Myocyte (in vitro differentiated cells): ENCODE measurements at places on chromosomes 4 and X. TPM values are rescaled to one million over a fixed set of nuclear protein-coding genes. Genes with fewer than 3 reads are reported as not detected.

- DNase-seq: no peak
Observed at GRCh38 chrX:110944751-110945675, 149.4 kb upstream of the CHRDL1 start.

DNA sequence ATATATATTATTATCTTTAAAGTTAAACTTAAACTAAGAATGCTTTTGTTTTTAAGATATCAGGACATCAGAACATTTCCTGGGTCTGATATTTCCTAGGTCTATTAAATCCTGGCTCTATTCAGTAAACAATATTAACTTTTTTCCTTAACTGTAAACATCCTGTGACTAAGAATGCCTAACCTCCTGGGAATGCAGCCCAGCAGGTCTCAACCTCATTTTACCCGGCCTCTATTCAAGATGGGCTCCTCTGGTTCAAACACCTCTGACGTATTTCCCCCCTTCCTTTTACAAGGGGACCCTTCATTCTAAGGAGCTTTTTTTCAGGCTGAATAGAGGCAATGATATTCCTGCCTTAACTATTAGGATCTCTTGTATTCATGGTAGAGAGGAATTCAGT lies 35.8 kb upstream of the DYNLT3 start:
- DNase-seq: no peak

DNA sequence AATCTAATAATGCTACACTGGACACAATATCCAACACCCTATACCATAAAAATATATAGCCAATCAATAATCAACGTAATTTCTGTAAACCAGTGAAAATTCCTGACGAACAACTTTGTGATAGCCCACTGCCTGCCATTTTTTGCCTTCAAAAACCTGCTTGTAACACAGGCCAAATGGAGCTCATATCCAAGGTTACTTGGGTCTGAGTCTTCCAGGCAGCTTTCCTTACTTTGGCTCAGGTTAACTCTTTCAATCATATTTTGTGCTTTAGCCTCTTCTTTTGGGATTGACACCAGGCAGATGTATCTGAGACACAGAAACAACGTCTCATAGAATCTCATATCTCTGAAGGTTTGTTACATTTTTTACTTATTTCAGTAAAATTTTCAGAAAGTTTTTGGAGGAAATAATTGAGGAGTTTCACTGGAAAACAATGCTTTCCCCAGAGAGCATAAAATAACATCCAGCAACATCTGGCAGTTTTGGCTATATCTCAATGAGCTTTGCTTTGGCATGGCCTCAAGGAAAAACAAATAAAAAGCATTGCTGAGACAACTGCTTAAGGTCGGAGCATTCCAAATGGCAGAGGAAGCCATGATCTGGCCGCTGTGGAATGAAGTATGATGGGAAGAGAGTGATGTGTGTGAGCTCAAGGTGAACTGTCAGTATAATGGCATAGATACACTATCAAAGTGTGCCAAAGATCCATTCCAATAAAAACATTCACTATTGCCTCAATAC lies 162.9 kb upstream of the SPIN4 start:
- peak; percentile 70 for DNase-seq

- no peak for DNase-seq
Observed at GRCh38 chr4:171279131-171279530, 534.1 kb upstream of the GALNTL6 start.

DNA sequence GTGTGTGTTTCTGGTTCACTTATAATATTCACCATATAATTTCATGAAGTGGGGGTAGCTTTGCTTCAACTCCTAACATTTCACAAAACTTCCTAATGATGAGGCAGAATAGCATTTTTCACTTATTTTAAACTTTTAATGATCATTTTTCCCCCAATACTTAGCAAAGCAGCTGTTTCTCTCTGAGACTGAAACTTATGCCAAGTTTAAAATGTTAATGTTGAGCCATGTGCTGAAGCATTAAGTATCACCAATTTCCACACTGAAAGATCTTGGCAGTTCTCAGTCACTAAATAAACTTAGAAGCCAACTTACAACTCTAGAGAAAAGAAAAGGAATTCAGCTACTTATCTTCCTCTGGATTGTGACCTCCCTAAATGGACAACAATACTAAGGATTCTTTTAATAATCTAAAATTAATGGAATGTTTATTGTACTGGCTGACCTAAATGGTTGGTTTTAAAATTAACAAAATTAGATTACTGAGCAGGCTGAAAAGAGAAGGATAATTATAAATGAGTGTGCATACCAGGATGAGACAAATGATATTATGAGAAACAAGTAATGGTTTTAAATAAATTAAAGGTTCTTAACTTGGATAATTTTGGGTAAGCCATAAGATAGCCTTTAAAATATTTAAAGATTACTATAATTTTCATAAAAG lies 1429.4 kb upstream of the ADGRL3 start:
- no peak for DNase-seq

GRCh38 chr4:19134685-19135084 lies 1113.1 kb upstream of the LCORL start:
- no peak for DNase-seq

GRCh38 chr4:27007507-27007906 lies 146.9 kb downstream of the STIM2 start:
- no peak for DNase-seq

- no peak for DNase-seq
Observed at GRCh38 chr4:54554339-54554990, 103.3 kb upstream of the KIT start.

- no peak for DNase-seq
Observed at GRCh38 chrX:114675365-114675764, 91.5 kb downstream of the HTR2C start.

- DNase-seq: peak; percentile 90
Observed at GRCh38 chr4:118732591-118733330, 47.6 kb downstream of the METTL14 start.

DNA sequence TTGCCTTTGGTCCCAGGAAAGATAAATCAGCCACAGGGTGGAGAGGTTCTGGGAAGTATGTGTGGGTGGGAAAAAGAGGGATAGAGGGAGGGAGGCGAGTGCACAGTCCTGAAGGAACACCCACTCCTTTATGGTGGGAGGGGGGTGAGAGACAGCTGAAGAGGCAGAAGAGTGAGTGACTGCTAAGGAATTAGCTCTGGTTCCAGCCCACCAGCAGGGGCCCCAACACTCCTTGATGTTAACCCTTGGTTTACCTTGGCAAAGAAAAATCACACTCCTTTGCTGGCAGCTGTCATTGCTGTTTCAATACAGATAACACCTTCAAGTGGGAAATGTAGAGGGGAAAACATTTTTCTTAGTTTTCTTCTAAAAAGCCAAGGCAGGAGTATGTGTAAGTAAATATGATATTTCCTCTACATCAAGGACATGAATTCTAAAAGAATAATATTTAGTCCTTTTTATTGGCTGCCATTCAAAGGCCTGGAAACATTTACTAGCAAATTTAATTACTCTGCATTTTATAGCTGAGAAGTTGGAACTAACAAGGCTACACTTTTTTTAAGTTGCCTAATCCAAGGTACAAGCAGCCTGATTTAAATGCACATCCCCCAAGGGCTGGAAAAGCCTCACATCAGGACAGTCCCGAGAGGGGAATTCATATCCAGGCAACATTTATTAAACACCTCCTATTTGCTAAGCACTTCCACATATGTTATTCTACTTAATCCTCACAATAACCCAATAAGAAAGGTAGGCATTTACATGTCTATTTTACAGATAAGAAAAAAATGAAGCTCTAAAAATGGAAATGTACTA lies 81.7 kb downstream of the HS6ST2 start:
- no peak for DNase-seq

GRCh38 chr4:37225778-37226177 lies 18.8 kb upstream of the NWD2 start:
- no peak for DNase-seq

DNA sequence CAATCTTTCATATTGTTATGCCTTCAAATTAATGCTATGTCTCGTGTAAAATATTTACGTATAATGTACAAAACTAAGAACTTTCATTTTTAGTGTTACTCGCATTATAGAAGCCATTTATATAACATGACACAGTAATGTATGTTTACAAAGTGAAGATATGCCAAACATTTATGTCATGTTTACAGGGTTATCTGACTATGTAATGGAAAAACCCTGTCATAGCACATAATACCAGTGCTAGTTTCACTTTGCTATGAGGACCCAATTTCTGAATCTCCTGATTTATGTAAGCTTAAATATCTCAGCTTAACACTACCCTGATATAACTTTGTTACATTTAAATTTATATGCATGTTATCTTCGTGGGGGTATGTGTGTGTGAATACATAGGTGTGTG lies 233.1 kb downstream of the FAT4 start:
- no peak for DNase-seq

GRCh38 chr4:93834249-93835066 lies 5.9 kb downstream of the ATOH1 start:
- no peak for DNase-seq

- DNase-seq: peak; percentile 35
Observed at GRCh38 chrX:21885568-21885967, 29.8 kb downstream of the YY2 start.

GRCh38 chrX:117987373-117987772 lies 129.2 kb downstream of the KLHL13 start:
- DNase-seq: no peak

- no peak for DNase-seq
Observed at GRCh38 chr4:888029-888428, 44.1 kb downstream of the GAK start.

DNA sequence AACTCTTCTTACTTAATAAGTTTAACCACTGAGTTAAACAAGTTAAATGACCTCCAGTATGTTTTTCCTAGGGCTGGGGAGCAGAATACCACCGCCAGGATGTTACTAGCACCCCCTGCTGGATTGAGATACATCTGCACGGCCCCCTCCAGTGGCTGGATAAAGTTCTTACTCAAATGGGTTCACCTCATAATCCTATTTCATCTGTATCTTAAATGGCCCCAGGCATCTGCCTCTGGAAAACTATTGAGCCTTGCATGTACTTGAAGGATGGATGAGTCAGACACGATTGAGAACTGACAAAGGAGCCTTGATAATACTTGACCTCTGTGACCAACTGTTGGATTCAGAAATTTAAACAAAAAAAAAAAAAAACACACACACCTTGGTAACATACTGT lies 61.5 kb upstream of the MMAA start:
- DNase-seq: peak; percentile 68

- DNase-seq: no peak
Observed at GRCh38 chrX:71945237-71945805, 34.7 kb downstream of the NHSL2 start.

- DNase-seq: no peak
Observed at GRCh38 chr4:133390198-133390855, 241.2 kb downstream of the PCDH10 start.

GRCh38 chr4:189404271-189404670 lies 536.4 kb upstream of the FRG1 start:
- DNase-seq: no peak

- DNase-seq: no peak
Observed at GRCh38 chrX:69153060-69153730, 12.1 kb downstream of the PJA1 start.

DNA sequence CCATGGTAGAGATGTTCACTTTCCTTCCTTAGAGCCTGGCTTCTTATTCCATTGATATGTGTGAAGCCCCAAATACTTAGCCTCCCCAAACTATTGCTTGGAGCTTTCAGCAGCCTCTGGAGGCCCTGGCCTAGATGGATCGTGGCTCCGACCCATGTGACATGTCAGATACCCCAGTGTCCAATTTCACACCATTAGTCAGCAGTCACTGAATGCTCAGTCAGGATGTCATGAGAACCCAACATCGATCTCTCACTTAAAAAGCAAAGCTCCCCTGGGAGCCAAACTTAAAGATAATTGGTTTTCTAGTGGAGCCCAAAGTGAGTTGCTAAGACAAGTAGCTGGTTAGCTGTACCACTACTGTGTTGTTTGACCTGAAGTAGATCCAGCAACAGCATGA lies 41.6 kb upstream of the IGSF1 start:
- no peak for DNase-seq

- DNase-seq: peak; percentile 25
Observed at GRCh38 chr4:146051728-146052391, 113.2 kb upstream of the ZNF827 start.

DNA sequence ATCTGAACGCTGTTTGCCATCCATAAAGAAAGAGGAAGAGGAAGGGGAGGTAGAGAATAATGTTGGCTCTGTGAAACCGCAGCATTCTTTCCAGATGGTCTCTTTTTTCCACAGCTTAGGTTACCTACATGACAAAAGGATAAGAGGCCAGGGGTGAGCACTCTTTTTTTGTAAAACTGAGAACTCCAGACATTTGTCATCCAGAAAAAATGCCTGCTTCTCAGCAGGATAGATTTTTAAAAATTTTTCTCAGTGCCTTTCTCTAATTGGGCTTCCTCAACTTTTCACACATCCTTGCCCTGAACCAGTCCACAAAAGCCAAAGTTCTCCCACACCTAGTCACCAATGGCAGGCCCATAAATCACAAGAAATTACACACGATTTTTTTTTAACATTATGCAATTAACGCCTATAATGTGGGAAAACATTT lies 158.1 kb upstream of the TENM3 start:
- DNase-seq: peak; percentile 44

GRCh38 chr4:142452161-142452855 lies 393.8 kb downstream of the INPP4B start:
- DNase-seq: no peak

The TMPRSS11B gene
- total RNA-seq: not detected in 2 replicates

The ETDB gene
- total RNA-seq: not detected in 2 replicates

The ADH7 gene
- not detected in 2 replicates for total RNA-seq

The CTAG2 gene
- total RNA-seq: not detected in 2 replicates

The ADH1B gene
- total RNA-seq: not detected in 2 replicates

The UGT2B7 gene
- 0.43 and 1.5 TPM in 2 replicates for total RNA-seq

The RNF150 gene
- total RNA-seq: 1.5 and 4.4 TPM in 2 replicates

The IL2 gene
- total RNA-seq: not detected in 2 replicates

The USP51 gene
- total RNA-seq: 0.64 and 0.83 TPM in 2 replicates

The ARHGAP36 gene
- total RNA-seq: not detected in 2 replicates

The FABP2 gene
- total RNA-seq: not detected in 2 replicates

The MMRN1 gene
- total RNA-seq: not detected in 2 replicates

The AFM gene
- total RNA-seq: not detected in 2 replicates

The MCF2 gene
- 0.10 and 0.91 TPM in 2 replicates for total RNA-seq

The PCDH19 gene
- total RNA-seq: under 0.01 TPM in 1 of 2 replicates, not detected in the other

The WFS1 gene
- total RNA-seq: 21.7 and 28.7 TPM in 2 replicates

The MAGEB17 gene
- total RNA-seq: not detected in 2 replicates
